Tongue (tissue), 3 donors: ENCODE measurements at places on chromosomes 4 and X. TPM values are rescaled to one million over a fixed set of nuclear protein-coding genes. Genes with fewer than 3 reads are reported as not detected.
A peak's percentile ranks its signal among the peaks of the same experiment; 100 is the strongest.

DNA sequence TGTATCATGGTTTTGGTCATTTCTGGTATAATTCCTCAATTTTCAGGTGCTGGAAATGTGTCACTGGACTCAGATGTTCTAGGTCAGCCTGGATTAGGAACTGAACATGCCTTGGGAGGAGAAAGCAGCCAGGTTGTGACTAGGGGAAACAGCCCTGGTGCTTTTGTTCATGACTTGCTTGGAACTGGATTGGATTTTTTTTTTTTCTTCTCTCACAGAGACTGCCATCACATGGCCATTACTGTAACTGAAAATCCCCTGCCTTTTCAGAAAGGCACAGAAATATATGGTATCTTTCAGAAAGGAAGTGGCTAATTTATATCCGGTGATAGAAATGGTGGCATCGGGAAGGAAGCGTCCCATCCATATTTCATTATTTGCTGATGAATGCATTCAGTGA is 34.6 kb downstream of the SEPTIN11 start:
- peak; percentile 38 for DNase-seq

DNA sequence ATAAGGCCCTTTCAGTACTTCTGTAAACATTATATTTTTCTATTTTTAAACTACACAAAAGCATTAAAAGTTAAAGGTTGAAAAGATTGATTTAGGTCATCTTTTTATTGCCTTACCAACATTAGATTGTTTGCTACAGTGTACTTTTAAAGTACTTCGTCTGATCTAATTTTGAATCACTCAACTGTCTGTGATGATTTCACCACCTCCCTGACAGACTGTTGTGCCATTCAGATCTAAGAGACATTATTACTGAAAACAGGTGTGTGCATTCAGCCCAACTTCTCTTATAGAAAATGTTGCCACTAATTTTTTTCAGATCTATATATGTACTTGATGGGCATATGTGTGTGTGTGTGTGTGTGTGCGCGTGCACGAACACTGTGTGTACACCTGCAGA is 39.3 kb downstream of the GASK1B start:
- DNase-seq, result no peak

DNA sequence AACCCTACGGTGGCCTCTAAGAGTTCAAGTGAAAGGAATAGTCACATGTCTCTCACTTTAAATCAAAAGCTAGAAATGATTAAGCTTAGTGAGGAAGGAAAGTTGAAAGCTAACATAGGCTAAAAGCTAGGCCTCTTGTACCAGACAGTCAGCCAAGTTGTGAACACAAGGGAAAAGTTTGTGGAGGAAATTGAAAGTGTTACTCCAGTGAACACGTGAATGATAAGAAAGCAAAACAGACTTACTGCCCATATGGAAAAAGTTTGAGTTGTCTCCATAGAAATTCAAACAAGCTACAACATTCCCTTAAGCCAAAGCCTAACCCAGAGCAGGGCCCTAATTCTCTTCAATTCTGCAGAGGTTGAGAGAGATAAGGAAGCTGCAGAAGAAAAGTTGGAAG is 51.5 kb upstream of the RAB9B start:
- peak; percentile 13 for DNase-seq

DNA sequence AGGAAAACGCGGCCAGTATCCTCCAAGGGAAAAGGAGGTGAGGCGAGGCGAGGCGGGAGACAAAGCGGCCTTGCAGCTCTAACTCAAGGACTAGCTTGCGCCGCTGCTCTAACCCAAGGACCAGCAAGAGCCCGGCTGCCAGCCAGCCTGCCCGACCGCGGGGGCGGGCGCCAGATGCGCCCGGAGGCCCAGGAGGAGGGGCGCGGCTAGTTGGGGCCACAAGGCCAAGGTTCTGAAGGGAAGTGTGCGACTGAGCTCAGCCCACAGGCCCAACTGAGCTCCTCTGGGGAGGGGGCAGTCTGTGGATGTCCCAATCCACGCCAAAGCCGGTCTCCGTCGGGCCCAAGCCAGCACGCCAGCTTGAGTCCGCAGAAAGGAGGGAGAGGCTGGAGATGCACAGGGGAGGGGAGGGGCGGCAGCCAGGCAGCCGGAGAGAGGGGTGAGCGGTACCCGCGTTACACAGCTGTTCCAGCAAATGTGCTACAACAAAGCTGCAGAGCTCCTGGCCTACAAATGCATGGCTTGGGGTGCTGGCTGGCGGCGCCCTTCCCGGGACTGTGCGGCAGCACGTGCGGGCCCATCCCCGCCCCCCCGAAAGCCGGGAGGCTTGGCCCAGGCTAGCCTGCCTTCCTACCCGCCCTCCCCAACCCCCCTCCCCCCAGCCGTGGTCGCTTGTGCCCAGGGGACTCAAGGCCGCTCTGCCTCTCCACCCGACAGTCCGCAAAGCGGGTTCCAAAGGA is 637 bp downstream of the AMER1 start:
- DNase-seq, result peak; percentile 63

DNA sequence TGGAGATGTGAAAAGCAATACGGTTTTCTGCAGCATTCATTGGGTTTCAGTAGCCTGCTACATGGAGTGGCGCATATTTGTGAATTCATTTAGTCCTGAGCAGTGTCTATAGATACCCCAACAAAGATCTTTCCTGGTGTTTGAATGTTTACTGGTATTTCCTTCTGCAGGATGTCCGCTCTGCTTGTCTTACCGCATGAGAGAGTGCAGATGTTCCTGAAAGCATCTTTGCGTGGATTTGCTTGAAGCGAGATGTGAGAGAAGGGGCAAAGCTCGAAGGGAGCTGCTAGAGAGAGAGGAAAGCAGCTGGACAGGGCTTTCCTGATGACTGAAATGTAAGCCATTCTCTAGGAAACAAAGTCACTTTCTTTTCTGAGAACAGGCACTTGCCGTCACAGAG is 40.9 kb upstream of the GYPA start:
- DNase-seq, result peak; percentile 16

DNA sequence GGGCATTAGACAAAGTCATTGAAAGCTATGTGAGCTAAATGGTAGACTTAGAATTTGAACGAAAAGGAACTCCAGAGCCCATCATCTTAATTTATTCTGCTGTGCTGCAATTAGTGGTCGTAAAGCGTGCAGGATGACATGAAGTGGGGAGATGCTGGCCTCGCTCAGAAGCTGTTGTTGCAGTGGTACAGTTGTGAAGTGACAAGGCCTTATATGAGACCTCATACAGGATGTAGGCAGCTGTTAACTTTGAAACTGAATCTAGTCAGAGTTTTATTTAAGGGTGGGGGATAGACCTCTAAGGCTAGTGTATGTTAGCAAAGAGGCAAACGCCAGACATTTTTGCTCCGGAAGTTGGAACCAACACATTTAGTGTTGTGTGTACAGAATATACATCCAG is 13.4 kb downstream of the KLF3 start:
- no peak for DNase-seq

DNA sequence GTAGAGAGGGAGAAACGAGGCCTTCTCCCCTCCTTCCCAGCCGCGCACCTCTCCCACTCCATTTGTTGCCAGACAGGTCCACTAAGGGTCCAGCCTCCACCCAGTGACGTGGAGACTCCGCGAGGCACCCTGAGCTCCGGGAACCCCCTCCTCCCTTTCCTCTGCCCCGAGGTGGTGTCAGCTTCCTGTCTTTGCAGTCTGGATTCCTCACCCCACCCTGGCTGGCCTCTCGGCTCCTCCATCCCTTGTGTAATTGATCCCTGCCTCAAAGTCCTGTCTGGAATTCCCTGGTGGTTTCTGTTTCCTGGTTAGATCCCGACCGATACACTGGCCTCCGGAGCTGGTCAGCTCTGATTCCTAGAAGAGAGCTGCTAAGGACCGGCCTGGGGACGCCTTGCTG is 105.9 kb upstream of the SCOC start:
- DNase-seq, result no peak

RHOH gene
- total RNA-seq, result 0.62 TPM

DNA sequence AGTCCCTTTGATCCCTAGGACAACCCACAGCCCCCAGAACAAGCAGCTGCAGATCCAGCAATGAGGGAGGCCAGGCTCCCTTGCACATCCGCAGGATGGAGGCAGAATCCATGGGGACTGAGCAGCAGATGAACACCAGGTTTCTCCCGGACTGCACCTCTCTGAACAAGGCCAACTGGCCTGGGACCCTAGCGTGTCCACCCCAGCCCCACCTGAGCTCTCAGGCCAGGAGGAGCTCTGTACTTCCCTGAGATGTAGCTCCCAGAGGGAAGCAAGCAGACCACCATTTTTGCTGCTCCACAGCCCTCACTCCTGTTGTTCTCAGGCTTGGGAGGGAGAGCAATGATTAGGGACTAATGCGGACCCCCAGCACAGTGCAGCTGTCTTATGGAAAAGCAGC is 1195.8 kb downstream of the PCDH18 start:
- no peak for DNase-seq

SSX4B gene
- total RNA-seq, result not detected

DTHD1 gene
- total RNA-seq, result 0.51 TPM

- DNase-seq, result no peak
Measured at GRCh38 chr4:153074486-153074885, 129.8 kb upstream of the TRIM2 start.

- no peak for DNase-seq
Measured at GRCh38 chr4:73127839-73128453, 58.4 kb upstream of the COX18 start.

DNA sequence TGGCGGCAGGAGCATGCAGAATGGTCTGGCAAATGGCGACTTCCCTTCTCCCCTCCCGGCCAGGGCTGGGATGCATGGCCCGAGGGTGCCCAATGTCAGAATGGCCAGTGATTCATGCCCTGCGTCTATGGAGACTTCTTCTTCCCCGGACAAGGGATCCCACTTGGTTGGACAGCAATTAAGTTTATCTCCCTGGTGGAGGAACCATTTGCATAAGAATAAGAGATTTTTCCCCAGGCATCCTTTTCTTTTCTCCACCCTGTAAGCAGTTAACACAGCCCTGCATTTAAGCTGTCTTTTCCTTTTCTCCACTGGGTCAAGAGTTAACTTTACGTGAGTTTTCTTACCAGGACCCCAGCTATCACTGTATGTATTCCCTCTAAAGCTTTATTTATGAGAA is 856.6 kb downstream of the GLUD2 start:
- no peak for DNase-seq

GRCh38 chr4:16508968-16509367 is 282.7 kb upstream of the TAPT1 start:
- no peak for DNase-seq

GRCh38 chr4:78318126-78318525 is 233.4 kb upstream of the ANXA3 start:
- DNase-seq, result no peak

DNA sequence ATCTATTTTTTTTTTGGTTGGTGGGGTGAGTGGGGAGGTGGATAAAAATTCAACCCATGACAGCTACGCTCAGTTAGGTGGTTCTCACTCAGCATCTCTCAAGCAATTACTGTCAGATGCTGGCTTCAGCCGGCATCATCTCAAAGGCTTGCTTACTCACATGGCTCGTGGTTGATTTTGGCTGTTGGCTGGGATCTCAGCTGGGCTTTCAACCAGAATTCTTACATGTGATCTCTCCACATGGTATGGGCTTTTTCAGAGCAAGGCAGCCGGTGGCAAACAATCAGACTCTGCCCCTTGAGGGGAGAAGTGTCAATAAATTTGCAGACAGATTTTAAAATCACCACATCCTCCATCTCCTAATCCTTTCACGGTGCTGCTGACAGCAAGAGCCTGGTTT is 47.2 kb downstream of the SLC34A2 start:
- peak; percentile 45 for DNase-seq

- DNase-seq, result no peak
Measured at GRCh38 chrX:17842769-17843525, 18.2 kb downstream of the RAI2 start.

LIMCH1 gene
- 177 TPM for total RNA-seq

- no peak for DNase-seq
Measured at GRCh38 chr4:30962939-30963338, 242.8 kb downstream of the PCDH7 start.

- no peak for DNase-seq
Measured at GRCh38 chr4:25567253-25567652, 88.4 kb upstream of the SLC34A2 start.

- DNase-seq, result no peak
Measured at GRCh38 chrX:107787827-107788226, 10.3 kb downstream of the NCBP2L start.

SMAD1 gene
- total RNA-seq, result 80.7 TPM

GRCh38 chr4:32775049-32775448 is 2054.9 kb downstream of the PCDH7 start:
- peak; percentile 7 for DNase-seq

DNA sequence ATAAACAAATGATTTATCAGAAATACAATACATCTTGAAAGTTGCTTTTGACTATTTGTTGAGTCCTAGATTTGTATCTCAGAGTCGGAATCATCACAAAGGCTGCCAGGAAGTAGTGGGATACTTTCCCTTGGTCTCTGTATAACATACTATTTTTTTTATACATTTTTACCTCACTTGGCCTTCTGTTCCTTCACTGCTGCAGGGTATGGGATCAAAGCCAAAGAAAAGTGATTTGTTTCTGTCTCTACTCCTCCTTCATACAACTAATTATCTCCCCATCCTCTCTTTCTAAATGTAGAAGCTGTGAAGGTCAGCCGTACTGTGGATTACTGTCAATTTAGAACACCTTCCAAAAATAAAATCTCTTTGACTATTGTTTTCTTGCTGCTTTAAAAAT is 24.9 kb downstream of the PALLD start:
- DNase-seq, result no peak

INPP4B gene
- 39.4 TPM for total RNA-seq

DNA sequence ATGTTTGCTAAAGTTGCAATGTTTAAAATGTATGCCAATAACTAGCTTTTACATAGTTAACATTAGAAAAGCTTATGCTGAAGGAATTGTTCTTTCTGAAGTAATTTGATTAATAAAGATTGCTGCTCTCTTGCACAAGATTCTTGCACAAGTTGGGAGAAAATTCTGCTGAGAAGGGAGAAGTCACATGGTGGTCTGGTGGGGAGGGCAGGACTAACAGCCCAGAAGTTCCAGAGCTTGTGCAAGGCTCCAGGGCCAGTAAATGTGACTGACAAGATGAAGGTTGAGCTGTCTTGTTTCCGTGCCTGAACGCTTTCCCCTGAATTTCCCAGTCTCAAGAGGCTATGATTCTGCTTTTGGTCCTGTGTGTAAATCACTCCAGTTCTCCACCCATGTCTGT is 112.9 kb upstream of the VCX start:
- no peak for DNase-seq

RNF150 gene
- total RNA-seq, result 62.1 TPM

- DNase-seq, result peak; percentile 81
Measured at GRCh38 chr4:95095348-95095974, 337.7 kb downstream of the BMPR1B start.

COL25A1 gene
- total RNA-seq, result 14.1 TPM

- DNase-seq, result peak; percentile 35
Measured at GRCh38 chrX:27966955-27967354, 14.3 kb downstream of the DCAF8L1 start.

POU3F4 gene
- total RNA-seq, result not detected

CORIN gene
- total RNA-seq, result 1.4 TPM

- no peak for DNase-seq
Measured at GRCh38 chr4:113232194-113232593, 182.7 kb downstream of the ANK2 start.

DNA sequence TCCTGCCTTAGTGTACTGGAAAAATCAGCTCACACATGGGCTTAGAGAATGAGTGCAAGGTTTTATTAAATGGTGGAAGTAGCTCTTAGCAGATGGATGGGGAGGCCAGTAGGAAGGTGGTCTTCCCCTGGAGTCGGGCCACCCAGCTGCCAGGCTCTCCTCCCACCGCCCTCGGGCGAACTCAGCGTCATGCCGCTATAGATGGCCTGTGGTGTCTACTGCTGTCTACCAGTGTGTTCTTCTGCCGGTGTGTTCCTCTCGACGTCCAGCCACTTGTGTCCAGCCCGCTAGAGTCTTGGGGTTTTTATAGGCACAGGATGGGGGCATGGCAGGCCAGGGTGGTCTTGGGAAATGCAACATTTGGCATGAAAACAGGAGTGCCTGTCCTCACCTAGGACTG is 198.7 kb upstream of the NDST3 start:
- no peak for DNase-seq

GASK1B gene
- total RNA-seq, result 119 TPM

SPIN4 gene
- total RNA-seq, result 9.8 TPM
